ENCODE measurements at places on chromosomes 3 and 15.

DNA sequence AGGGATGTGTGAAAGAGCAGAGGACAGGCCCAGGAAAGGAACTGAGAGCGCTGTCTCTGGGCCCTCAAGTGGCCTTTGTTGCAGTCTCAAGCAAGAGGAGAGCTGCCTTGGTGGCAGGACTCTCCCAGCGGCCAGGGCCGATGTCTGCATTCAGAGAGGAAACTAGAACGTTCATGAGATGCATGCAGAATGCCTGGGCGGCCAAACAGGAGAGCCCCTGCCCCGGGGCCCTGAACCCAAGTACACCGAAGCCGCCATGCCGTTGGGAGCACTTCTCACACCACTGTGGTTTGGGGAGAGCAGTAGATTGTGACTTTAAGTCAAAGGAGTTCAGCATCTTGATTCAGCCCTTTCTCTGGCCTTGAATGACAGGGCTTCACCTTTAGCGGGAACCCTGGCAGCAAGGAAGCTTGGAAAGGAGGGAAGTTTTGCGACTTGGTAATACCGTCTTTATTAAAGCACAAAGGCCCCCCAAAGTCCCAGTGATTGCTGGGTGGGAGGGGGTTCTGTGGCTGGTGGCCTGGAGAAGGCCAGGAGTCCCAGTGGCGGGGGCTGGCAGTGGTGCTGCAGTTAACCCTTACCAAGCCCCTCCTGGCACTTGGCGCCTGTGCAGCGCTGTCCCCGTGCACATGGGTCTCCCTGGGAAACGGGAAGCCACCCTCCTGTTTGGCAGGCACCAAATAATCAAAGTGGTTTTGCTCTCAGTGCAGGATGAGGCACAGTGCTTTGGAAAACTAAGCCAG is 36.2 kb downstream of the SLC6A11 start:
- no peak for DNase-seq

GRCh38 chr3:71389911-71390573 is 193.5 kb downstream of the FOXP1 start:
- DNase-seq, result peak; percentile 67

GRCh38 chr3:47473391-47473790 is 2.4 kb downstream of the SCAP start:
- no peak for DNase-seq

GRCh38 chr3:149095487-149095886 is 9.2 kb upstream of the HLTF start:
- no peak for DNase-seq

DNA sequence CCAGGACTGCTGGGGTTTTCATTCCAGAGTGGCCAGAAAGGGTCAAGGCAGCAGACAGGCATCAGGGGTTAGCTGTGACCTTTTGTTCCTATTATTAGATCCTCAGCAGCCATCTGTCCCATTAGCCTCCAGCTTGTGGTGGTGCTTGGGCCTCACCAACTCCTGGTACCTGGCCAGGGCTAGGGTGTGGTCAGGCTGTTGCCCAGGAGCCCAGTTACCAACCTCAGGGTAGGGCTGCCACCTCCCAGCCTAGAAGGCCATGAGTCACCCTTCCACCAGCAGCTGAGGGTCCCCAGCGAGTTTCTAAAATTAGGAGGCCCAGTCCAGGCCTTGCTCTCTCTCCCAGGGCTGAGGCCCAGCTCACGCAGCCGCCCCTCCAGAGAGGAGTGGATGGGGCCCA is 12.2 kb downstream of the TMEM43 start:
- DNase-seq, result no peak

GRCh38 chr3:42067326-42067725 is 23.8 kb upstream of the TRAK1 start:
- DNase-seq, result peak; percentile 87

DNA sequence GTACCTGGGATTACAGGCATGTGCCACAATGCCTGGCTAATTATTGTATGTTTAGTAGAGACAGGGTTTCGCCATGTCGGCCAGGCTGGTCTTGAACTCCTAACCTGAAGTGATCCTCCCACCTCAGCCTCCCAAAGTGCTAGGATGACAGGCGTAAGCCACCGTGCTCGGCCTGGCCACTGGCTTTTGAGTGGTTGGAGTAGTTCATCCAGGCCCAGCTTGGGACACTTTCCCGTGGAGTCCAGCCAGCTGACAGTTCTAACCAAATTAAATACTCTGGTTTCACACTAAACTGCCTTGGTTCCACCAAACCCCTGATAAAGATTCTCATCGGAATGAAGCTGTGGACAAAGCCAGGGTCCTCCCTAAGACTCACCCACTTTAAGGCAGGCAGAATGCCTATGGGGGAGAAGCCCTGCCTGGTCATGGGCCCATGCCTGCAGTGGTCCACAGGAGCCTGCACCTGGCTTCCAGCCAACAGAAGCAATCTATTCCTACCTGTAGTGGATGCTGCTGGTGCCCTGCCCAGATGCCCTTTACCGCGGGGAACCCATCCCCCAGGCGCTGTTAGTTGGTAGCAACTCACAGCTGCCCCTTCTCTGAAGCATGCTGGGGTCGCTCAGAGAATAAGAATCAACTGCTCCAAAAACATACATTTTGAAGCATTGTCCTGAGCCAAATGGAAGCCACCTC is 5.2 kb upstream of the SLC28A1 start:
- DNase-seq, result no peak

- no peak for DNase-seq
Measured at GRCh38 chr3:72782521-72782920, 65.7 kb downstream of the SHQ1 start.

DNA sequence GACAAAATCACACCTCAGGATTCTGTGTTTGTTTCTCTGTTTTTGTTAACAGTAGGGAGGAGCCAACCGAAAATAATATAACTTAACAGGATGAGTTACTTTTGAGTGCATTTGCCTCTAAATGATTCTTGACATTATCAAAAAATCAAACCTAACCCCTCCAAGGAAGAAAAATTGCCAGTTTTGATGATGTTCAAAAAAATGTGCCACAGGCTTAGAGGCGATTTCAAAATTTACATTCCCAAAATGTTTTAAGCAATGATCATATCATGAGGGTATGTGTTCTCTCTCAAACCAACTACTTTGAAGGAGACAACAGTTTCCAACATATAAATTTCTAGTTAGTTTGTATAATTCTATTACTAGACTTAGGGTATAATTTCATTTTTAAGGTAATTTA is 6.7 kb downstream of the VGLL3 start:
- peak; percentile 60 for DNase-seq

- no peak for DNase-seq
Measured at GRCh38 chr3:175668300-175668699, 809.2 kb downstream of the NAALADL2 start.

GRCh38 chr3:13480340-13481318 is 523 bp downstream of the HDAC11 start:
- no peak for DNase-seq

GRCh38 chr15:80788536-80788935 is 9.4 kb downstream of the CEMIP start:
- DNase-seq, result no peak

DNA sequence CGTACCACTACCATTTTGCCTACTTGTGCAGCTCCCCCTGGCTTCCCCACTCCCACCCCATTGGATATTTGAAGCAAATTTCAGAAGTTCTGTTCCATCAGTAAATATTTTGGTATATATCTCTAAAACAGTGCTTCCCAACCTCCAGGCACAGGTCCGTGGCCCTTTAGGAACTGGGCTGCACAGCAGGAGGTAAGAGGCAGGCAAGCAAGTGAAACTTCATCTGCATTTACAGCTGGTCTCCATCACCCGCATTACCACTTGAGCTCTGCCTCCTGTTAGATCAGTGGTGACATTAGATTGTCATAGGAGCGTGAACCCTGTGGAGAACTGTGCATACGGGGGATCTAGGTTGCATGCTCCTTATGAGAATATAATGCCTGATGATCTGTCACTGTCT is 97.2 kb upstream of the LRRFIP2 start:
- DNase-seq, result no peak

GRCh38 chr3:173750095-173750494 is 352.6 kb downstream of the NLGN1 start:
- peak; percentile 64 for DNase-seq

- DNase-seq, result no peak
Measured at GRCh38 chr3:88460369-88460768, 310.6 kb downstream of the C3orf38 start.

DNA sequence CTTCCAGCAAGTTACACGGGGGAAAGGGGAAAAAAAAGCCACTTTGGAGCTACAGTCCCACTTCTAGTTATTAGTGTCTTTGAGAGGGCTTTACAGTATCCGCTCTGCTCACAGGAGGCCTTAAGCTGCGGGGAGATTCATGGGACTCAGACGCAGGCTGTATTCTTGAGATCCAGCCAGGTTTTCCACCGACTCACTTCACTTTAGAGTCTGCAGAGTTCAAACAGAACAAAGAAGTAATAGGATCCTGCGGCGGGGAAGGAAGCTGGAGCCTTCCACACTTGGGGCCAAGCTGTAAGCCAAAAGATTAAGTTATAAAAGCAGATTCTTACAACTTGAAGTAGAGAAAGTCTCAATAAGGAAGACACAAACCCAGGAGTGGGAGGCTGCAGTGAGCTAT is 60.2 kb upstream of the FAM174B start:
- DNase-seq, result peak; percentile 55

DNA sequence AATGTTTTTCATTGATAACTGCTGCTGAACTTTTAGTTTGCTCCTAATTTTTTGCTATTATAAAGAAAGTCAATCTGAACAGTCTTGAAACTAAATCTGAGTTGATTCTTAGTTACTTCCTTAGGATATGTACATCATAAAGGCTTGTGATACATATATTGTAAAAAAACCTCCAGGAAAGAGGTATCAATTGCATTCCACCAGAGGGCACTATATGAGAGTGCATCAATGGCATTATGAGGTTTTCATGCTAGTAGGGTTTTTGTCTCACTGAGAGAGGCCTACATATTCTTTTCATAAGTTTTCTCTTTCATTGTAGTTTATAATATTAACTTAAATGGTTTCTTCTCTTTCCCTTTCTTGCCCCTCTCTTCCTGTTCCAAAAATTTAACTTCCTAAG is 46.9 kb downstream of the PIK3R4 start:
- DNase-seq, result peak; percentile 45

DNA sequence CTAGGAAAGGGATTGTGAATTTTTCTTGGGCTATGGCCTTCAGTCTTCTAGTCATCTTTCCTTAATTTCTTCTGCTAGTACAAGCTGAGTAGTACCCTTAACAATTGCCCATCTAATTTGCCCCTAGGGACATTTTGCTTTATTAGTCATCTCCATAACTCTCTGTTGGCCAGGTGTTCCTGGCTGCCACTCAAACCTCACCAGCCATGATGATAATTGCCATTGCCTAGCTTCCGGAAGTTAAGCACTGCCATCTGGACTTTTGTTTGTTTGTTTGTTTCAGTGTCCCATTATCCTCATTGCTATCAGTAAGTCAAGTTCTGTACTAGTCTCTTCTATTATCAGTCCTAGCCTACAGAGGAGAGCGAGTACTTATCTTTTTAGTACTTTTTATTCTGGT is 36.6 kb upstream of the UBL7 start:
- no peak for DNase-seq

DNA sequence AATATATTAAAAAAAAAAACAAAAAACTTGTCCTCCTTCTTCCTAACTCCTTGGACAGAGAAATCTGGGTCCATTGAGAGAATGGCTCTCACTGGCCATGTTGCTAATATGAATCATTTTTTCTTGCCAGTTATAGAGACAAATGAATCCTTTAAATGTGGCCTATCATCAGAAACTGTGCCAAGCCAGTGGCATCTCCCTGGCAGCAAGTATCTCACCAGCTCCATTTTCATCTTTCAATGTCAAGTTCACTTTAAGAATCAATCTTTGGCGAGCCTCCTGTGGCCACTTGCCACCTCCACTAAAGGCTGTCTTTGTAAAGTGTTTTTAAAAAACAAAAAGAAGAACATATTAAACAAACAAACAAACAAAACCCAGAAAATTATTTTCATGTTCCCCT is 202.5 kb downstream of the TUSC7 start:
- DNase-seq, result no peak

DNA sequence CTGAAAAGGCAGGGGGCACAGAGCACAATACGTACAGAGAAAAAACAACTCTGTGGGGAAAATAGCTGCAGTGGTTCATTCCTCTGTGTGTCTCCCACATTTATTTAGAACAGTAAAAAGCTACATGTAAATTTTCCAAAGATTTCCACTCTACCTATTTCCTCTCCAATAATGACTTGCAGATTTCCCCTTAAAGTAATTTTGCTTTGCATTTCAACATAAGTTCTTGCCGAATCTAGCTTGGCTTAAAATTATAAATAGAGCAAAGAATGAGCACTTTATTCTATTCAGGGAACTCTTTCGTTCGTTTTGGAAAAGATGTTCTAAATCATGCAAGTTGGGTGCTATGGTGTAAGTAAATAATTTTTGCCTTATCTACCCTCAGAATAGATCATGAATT is 58.2 kb upstream of the NR2E3 start:
- DNase-seq, result no peak

DNA sequence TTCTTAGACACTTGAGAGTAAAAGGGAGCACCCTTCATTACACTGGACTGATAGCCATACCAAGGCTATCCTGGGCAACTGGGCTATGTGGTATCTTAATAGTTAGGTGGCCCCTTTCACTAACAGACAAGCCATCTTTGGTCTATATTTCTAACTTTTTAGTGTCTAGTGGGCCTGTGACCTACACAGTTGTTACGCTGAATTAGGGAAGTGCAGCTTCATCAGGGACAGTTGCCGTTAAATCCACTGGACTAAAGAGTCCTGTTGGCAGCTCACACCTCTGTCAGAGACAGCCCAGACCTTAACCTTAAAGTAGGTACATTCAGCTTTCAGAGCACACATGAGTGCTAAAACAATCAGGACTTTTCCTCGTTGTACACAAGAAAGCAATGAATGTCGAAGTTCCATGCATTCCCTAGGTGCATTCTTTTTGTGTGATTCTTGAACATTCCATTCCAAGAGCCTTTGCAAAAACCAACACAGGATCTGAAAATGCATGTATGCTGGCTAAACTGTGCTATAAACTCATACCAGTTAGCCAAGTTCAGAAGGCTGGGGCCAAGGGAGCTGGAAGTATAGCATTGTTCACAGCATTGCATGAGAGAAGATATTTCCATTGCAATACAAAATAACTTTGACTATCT is 230.2 kb upstream of the EIF1B start:
- DNase-seq, result peak; percentile 69
